ENCODE measurements at places on chromosomes 5 and 9. TPM values are rescaled to one million over a fixed set of nuclear protein-coding genes. Genes with fewer than 3 reads are reported as not detected.
A peak's percentile ranks its signal among the peaks of the same experiment; 100 is the strongest.

- H3K4me3 ChIP-seq: no peak overlapping the region
- no peaks in the 10 kb centered on the region for H3K27me3 ChIP-seq
- H3K4me1 ChIP-seq: peaks cover 30% of the 10 kb centered on the region
Observed at GRCh38 chr9:129759319-129759718, 6.5 kb upstream of the PTGES start.

Gene RARS1
- 58.7 TPM for total RNA-seq

GRCh38 chr5:80782626-80783025, 127.8 kb upstream of the DHFR start:
- H3K4me1 ChIP-seq: no peaks in the 10 kb centered on the region
- peaks cover 16% of the 10 kb centered on the region for H3K36me3 ChIP-seq
- no peak for DNase-seq
- H3K27me3 ChIP-seq: no peaks in the 10 kb centered on the region

DNA sequence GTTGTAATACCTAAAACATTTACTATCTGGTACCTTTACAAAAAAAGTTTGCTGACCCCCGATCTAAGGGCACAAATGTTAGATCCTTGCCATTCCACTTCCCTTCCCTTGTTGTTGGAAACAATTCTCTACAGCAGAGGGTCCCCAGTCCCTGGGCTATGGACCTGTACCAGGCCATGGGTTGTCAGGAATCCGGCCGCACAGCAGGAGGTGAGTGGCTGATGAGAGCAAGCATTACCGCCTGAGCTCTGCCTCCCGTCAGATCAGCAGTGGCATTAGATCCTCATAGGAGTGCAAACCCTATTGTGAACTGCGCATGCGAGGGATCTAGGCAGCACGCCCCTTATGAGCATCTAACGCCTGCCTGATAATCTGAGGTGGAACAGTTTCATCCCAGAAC, 248.5 kb downstream of the AP3B1 start:
- no peak overlapping the region for H3K27ac ChIP-seq
- no peaks in the 10 kb centered on the region for H3K36me3 ChIP-seq

- H3K36me3 ChIP-seq: no peaks in the 10 kb centered on the region
- H3K4me3 ChIP-seq: no peak overlapping the region
- H3K27me3 ChIP-seq: no peaks in the 10 kb centered on the region
- no peak overlapping the region for H3K27ac ChIP-seq
- no peak for DNase-seq
Observed at GRCh38 chr5:170760113-170760512, 23.4 kb upstream of the GABRP start.

Gene CENPK
- total RNA-seq: 4.4 TPM

Gene IL3
- total RNA-seq: not detected

DNA sequence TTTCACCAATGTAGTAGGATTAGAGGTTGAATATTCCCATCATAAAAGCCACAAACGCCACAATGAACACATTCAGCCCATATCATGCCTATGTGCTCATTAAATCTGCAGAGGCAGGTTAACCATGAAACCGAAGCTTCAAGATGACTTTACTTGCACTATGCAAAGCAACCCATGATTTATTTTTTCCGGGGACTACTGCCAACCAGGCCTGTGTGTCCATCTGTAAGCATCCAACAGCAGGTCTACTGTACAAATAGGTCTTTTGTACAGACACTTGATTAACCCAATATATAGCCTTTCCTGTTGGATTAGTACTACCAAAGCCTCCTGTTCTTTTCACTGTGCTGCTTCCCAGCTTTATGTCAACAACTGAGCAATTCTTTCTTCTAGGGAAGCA, 104.9 kb upstream of the CDH10 start:
- no peak overlapping the region for H3K4me3 ChIP-seq
- H3K27ac ChIP-seq: no peak overlapping the region
- no peaks in the 10 kb centered on the region for H3K36me3 ChIP-seq
- H3K27me3 ChIP-seq: no peaks in the 10 kb centered on the region

DNA sequence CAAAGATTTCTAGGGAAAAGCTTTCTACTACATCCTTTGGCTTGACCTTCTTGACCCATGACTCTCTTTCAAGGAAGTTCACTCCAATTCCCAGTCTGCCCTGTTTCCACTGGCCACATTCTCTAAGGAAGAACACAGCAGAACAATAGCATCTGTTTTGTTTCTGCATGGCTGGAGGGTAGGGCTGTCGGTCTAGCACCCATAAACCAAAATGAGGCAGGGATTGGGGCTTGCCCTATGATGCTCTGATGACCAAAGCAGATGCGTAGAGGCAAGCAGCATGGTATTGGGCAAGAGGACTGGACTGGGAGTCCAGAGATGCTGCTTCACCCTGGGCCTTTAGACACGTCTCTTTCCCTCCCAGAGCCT, 24.1 kb downstream of the GOLGA2 start:
- H3K4me1 ChIP-seq: peaks cover 17% of the 10 kb centered on the region
- no peaks in the 10 kb centered on the region for H3K27me3 ChIP-seq
- H3K27ac ChIP-seq: no peak overlapping the region
- H3K36me3 ChIP-seq: no peaks in the 10 kb centered on the region
- DNase-seq: no peak

DNA sequence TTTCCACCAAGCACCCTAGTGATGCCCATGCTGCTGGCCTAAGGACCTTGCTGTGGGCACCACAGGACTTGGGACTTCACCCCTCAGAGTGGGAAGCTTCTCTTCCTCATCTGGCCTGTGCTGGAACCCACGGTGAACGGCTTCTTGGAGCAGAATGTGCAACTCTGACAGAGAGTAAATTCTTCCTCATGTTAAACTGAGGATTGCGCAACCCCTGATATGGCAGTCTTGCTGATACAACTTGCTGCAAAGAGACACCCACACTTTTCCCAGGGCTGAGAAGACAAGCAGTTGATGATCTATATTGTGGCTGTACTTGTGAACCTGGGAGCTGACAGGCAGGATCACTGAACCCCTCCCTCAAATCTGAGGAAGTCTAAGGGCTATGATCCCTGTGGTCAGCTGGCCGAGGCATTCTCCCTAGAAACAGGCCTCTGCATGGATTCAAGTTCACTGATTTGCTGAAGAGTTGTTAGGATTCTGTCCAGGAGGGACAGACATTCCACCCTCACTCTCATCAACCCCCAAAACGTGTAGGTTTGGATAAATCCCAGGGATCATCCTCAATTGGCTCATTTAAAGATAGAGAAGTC, 307.2 kb downstream of the MTRR start:
- H3K4me3 ChIP-seq: no peak overlapping the region
- no peak overlapping the region for H3K27ac ChIP-seq
- no peaks in the 10 kb centered on the region for H3K4me1 ChIP-seq
- no peak for DNase-seq
- no peaks in the 10 kb centered on the region for H3K36me3 ChIP-seq
- H3K27me3 ChIP-seq: no peaks in the 10 kb centered on the region

- no peak overlapping the region for H3K27ac ChIP-seq
- H3K4me1 ChIP-seq: peaks cover 50% of the 10 kb centered on the region
- no peak overlapping the region for H3K4me3 ChIP-seq
- H3K27me3 ChIP-seq: no peaks in the 10 kb centered on the region
Observed at GRCh38 chr9:71683598-71684235, 84.6 kb downstream of the CEMIP2 start.

Gene ADRA1B
- total RNA-seq: 3.4 TPM

Gene KCNIP1
- 3.3 TPM for total RNA-seq

DNA sequence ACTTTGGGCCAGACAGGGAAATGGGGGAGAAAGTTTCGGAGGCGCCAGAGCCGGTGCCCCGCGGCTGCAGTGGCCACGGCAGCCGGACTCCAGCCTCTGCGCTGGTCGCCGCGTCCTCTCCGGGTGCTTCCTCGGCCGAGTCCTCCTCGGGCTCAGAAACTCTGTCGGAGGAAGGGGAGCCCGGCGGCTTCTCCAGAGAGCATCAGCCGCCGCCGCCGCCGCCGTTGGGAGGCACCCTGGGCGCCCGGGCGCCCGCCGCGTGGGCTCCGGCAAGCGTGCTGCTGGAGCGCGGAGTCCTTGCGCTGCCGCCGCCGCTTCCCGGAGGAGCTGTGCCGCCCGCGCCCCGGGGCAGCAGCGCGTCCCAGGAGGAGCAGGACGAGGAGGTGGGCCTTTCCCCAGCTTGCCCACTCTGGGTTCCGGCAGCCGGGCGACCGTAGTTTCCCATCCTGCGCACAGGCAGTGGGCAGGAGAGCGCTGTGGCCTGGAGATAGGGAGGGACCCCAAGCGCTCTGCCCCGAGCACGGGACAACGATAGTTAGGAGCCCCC, 516 bp downstream of the MAST4 start:
- H3K36me3 ChIP-seq: no peaks in the 10 kb centered on the region
- peak overlapping the region; percentile 84 for H3K4me3 ChIP-seq
- peaks cover 42% of the 10 kb centered on the region for H3K4me1 ChIP-seq
- DNase-seq: peak; percentile 90
- peak overlapping the region; percentile 75 for H3K27ac ChIP-seq
- H3K27me3 ChIP-seq: peaks cover 10% of the 10 kb centered on the region

Gene TLE1
- 30.5 TPM for total RNA-seq

Gene MARCOL
- total RNA-seq: not detected

GRCh38 chr9:22211588-22212360, 202.7 kb upstream of the CDKN2B start:
- no peak overlapping the region for H3K27ac ChIP-seq
- DNase-seq: no peak
- no peak overlapping the region for H3K4me3 ChIP-seq
- peaks cover 5% of the 10 kb centered on the region for H3K4me1 ChIP-seq
- H3K27me3 ChIP-seq: no peaks in the 10 kb centered on the region

GRCh38 chr9:7921545-7922197, 122.1 kb upstream of the DMAC1 start:
- H3K27ac ChIP-seq: no peak overlapping the region
- no peaks in the 10 kb centered on the region for H3K36me3 ChIP-seq
- H3K27me3 ChIP-seq: no peaks in the 10 kb centered on the region
- H3K4me1 ChIP-seq: no peaks in the 10 kb centered on the region

DNA sequence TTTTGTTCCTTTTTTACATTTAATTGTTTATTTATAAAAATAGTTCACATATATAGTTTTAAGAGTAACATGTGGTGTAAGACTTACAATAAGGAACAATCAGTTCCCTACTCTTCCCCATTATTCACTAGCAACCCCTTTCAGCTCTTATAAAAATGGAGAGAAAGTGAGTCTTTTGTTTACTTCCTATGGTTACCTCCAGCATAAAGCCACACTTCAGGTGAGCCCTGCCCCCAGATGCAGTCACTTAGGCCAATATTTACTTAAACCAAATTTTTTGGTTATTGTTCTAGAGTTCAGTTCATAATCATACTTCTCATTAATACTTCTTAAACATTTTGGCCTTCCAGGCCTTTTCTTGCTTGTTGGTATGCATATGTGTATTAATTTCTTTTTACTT, 33.7 kb downstream of the UBE2R2 start:
- no peak for DNase-seq
- H3K27me3 ChIP-seq: no peaks in the 10 kb centered on the region
- H3K4me3 ChIP-seq: no peak overlapping the region
- peaks cover 53% of the 10 kb centered on the region for H3K4me1 ChIP-seq
- H3K27ac ChIP-seq: peak overlapping the region; percentile 64
- H3K36me3 ChIP-seq: no peaks in the 10 kb centered on the region

- no peaks in the 10 kb centered on the region for H3K36me3 ChIP-seq
- H3K4me1 ChIP-seq: no peaks in the 10 kb centered on the region
- no peaks in the 10 kb centered on the region for H3K27me3 ChIP-seq
- no peak for DNase-seq
Observed at GRCh38 chr5:157161996-157162395, 4.1 kb downstream of the GARIN3 start.

DNA sequence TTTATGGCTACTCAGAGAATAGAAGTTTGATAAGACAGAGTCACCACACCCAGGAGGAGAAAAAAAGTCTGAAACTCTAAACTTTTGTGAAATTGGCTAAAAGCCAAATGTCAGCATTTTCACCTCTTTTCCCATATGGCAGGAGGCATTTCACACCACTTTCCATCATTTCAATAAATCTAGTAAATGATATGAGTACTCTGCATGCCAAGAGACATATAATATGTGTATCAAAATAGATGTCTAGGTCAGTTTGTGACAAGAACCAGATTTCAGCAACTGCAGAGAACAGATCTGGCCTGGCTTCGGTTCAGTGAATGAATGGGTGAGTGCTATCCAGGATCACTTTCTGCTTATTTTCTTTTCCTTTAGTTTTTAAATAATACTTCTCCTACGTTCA, 470.8 kb downstream of the ENC1 start:
- H3K27me3 ChIP-seq: no peaks in the 10 kb centered on the region
- no peaks in the 10 kb centered on the region for H3K4me1 ChIP-seq
- H3K27ac ChIP-seq: no peak overlapping the region
- no peaks in the 10 kb centered on the region for H3K36me3 ChIP-seq

DNA sequence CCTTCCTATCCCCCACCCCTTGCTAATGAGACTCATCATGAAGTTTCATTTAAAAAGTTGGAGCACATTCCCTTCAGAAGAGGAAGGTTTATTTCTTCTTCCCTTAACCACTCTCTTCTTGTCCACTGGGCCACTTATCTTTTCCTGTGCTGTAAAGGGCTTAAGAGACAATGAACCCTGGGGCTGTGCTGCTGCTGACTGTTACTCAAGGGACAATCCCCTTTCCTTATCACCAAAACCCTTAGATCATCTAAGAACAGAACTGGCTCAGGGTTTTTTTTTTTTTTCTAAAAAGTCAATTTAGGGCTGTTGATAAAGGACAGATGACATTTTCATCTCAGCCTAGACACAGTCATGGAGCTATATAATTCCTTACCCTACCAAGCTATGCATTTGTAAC, 29.6 kb downstream of the CAPSL start:
- no peak for DNase-seq
- no peak overlapping the region for H3K27ac ChIP-seq
- H3K36me3 ChIP-seq: no peaks in the 10 kb centered on the region
- H3K4me1 ChIP-seq: no peaks in the 10 kb centered on the region
- no peak overlapping the region for H3K4me3 ChIP-seq

DNA sequence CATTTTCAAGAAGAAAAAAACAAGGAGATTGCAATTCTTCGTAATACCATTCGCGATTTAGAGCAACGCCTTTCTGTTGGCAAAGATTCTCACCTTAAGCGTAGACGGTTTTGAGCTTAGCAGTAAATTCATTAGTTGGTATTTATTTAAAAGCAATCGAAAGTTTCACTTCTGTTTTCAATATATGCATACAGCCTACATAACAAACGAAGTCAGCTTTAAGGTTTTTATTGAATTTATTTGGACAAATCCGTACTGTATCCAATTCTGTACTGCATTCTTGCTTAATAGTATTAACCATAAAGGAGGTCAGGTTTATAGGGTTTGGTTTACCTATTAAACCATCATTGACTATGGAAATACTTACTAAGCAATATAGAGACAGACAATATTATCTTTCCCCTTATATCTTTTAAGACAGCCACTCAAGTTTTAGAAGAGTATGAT, 12.0 kb downstream of the SELENOP start:
- no peak overlapping the region for H3K27ac ChIP-seq
- H3K4me3 ChIP-seq: no peak overlapping the region
- no peak for DNase-seq
